ENCODE measurements at places on chromosomes 1 and 21.
A peak's percentile ranks its signal among the peaks of the same experiment; 100 is the strongest.

DNA sequence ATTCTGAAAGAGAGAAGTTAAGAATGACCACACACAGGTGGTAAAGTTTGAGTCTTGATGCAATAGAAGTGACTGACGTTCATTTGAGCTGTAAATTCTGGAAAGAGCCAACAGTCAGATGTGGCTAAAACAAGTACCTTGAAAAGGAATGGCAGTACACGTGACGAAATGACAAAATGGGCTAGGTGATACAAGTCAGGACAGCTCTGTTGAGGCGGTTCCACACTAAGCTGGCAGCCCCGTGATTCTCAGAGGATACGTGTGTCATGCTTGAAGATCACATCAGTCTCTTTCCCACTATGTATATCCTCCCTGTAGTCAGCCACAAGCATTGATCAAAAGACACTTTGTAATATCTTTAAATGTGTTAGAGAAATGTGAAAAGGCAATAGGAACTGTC, 881.3 kb upstream of the ADGRL2 start:
- no peak for DNase-seq

GRCh38 chr1:177847843-177848242, 122.0 kb downstream of the SEC16B start:
- DNase-seq: no peak

DNA sequence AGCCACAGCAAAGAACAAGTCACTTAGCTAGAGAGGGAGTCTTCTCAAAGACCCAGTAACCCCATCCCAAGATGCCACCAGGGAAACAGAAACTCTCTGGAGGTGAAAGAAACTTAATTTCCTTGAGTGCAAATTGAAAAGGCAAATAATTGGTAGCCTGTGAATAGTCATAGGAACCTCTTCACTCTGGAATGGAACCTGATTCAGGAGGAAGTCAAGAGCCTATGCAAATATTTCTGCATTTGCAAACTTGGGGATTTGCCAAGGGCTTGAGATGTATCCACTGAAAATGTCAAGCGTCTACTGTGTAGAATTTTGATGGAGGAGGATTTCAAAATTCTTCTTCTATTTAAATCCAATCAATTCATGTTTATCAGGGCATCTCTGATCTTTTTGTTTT, 5.7 kb downstream of the HIVEP3 start:
- no peak for DNase-seq

DNA sequence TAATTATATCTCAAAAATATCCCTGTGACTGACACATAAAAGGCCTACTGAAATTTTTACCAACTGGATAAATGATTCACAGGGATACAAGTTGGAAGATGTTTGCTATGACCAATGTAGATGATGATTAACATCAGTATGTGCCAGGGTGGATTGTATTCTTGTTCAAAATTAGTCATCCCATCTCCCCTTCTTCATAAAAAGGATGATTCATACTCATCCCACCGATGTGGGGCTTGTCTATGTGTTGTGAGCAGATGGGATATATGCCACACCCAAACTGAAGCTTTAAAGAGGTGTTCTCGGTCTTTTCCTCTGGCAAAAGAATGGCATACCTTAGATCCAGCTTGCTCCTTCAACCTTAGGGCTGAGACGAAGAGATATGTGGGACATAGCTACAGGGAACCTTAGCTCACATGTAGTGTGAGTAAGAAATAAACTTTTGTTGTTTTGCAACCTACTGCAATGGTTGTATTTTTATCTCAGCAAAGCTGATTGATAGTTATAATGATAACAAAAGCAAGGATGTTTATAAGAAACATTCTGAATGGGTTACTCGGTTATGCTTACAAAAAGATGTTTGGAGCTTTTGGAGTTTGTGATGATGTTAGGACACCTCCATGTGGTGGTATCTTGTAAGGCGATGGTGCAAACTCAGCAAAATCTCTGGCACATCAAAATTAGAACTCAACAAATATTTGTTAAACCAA, 29.4 kb downstream of the SPATA17 start:
- no peak for DNase-seq

DNA sequence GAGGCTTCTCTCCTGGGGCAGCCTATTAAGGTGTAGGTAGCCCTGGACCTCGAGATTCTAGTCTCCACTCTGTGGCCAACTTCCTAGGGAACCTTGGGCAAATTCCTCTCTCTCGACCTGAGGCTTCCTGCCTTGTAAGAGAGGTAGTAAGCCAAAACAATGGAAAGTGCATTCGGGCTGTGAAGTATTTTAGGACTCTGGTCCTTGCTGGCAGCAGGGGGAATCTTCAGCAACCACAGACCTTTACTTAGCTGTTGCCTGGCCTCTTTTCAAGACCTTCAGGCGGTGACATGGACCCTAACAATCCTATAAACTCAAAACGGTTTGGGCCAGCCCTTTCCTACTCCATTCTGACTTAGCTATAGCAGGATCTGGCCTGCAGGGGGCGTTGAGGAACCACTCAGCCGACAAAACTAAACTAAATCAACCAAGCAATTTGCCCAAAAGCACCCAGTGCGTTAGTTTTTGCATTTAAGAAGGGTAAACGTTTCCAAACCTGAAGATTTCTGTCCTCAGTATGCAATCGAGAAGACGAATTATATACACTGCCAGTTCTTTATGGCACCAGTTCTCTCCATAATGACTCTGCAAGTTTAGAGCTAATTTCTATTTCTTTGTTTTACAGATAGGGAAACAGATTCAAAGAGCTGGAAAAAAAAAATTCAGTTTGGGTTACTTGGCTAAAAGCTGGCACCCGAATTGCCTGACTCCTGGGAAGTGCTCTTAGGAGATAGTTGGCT, 10.9 kb upstream of the SESN2 start:
- DNase-seq: peak; percentile 63

DNA sequence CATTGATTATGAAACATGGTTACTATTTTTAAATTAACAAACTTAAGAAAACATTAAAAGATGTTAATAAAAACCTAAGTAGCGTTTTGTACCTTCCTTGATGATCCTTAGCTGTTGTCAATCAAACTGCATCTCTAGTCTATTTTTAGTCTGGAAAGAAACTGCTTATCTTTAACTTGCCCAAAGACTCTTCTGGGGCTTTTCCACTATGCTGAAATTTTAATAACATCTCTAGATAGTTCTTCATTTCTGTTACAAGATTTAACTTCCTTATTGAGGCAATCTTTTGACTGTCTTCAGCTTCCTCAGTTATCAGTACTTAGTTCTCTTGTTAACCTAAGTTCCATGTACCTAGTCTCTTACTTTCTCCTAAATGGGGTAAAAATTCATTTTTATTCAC, 135.9 kb upstream of the HMCN1 start:
- no peak for DNase-seq

- DNase-seq: no peak
These were observed at the start of gene S100A13 for GRCh38 chr1:153626904-153627714. S100A13 (minus strand) TSS chr1:153627505; CDS start chr1:153626472, 1,033 bp downstream.

- DNase-seq: no peak
These were observed 133.0 kb downstream of the URB2 start for GRCh38 chr1:229759037-229759435.

DNA sequence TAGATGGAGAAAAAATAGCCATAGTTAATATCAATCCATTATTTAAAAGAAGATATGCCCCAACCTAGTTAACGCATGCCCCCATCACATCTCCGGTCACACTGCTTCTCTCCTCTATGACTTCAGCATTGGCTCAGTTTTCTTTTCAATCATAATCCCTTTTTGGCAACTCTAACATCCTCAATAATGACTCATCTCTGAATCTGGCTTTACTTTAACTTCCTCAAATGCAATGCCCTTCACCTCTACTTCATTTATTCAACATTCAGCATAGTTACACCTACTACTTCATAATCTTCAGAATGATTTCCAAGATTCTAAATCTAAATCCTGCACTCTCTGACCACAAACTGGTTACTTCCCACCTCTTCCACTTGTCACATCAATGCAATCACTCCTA, 417.3 kb downstream of the USH2A start:
- DNase-seq: no peak

DNA sequence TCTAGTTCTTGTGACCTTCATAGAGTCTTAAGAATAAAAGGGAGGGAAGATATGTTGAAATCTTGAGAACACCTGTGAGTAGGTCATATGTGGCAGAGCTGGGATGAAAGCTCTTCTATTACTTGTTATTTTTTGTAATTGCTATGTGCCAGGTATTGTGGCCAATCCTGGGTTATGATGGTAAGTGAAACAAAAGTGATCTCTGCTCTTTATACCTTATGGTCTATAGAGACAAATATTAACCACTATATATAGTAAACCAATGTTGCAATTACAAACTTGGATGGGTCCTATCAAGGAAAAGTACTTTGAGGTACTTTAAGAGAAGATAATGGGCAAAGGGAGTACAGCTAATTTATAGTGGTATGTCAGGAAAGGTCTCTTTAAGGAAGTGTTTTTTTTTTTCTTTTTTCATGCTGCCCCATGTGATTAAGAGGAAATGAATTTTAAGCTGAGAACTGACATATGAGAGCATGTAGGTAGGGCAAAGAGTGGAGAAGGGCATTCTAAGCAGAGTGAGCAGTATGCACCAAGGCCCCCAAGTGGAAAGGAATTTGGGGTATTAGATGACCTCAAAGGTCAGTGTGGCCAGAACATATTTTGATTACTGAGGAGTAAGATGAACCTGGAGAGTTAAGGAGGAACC, 43.3 kb downstream of the POU2F1 start:
- no peak for DNase-seq

- no peak for DNase-seq
These were observed 433.4 kb upstream of the CAMK1G start for GRCh38 chr1:209150114-209150513.

DNA sequence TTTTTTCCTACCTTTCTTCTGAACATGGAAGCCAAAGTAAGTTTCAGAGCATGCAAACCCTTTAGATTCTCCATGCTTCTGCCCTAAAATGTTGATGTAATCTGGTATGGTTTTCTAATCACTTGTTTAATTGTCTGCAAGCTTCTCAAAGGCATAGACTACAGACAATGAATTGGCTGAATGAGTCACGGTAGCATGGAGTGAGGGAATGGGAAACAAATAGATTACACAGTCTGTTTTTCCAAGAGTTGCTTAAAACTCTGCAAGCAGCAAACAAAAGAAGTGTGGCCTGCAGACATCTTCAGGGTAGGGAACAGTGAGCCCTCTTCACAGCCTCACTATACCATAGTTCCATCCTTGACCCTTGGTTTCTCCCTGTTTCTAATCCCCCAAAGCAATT, 326.0 kb downstream of the BARHL2 start:
- DNase-seq: no peak
